ENCODE measurements at places on chromosomes 16 and 17.

- no peak for DNase-seq
Observed at GRCh38 chr16:51133688-51134087, 17.4 kb downstream of the SALL1 start.

DNA sequence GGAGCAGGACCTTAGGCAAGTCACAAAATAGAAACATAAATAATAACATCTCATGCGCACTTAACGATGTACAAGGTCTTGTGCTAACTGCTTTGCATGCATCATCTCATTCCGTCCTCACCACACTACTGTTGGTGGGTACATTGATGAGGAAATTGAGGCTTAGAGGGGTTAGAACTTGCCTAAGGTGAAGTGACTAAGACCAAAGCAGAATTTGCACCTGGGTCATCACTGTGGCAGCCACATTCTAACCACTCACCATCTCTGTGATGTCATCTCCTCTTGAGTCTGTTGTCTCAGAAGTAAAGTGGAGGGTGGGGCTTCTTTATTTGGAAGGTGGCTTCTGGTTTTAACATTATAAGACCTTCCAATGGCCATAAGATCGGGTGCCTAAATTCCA lies 20.4 kb upstream of the TRIM25 start:
- no peak for DNase-seq

DNA sequence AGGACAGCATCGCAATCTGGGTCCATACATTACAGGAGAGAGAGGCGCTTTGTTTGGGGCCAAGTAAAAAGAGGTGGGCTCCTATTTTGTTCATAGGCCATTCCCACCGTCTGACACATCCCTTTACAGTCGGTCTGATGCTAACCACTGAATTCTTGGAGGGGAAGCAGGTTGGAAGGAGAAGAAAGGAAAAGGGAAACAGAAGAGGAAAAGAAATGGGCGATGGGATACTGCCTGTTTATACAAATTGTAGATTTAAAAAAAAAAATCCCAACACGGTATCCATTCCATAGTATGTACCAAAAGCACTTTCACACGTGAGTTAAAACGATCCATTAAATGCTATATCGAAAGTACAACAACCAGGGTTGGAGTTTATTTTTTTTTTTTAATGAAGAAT lies 4.0 kb upstream of the ZFHX3 start:
- no peak for DNase-seq

DNA sequence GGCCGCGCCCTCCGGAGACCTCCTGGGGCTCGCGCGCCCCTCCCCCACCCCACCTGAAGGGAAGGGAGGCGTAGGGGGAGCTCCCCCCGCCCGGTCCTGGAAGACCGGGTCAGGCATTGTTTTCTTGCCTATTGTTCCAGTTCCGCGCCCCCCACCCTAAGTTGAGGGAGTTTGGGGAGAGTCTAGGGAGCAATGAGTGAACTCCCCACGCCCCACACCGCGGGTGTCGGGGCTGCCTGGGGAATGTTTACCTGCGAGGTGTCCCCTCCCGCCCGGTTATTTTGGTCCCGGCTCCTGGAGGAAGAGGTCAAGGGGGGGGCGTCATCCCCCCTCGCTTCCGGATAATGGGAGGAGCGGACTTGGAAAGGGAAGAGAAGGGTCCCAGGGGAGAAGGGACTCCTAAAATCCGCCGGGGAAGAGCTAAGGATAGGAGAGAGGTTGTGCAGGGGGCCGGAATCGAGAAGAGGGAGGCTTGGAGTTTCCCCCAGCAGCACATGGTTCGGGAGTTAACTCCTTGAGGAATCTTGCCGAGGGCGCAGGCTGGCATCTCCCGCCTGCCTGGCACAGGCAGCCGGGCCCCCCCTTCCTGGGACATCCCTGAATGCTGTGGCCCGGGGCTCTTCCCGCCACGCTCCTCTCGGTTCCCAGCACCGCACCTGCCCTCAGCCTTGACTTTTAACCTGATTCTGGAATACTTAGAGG lies 881 bp downstream of the MLLT6 start:
- peak; percentile 41 for DNase-seq

DNA sequence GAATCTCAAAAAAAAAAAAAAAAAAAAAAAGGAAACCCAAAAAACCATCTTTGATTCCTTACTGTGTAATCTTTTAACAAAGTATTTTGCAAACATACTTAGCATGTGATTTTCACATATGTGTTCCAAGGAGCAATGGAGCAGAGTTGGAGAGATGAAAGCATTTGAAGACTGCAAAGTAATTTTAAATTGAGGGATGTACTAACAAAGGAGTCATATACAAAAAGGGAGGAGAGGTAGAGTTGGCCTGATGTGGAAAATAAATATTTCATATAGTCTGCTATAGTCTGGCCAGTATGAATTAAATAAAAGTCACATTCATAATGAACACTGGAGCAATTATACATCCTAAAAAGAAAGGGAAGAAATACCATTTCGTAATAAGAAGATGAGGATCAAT lies 265.8 kb upstream of the TBX2 start:
- DNase-seq = no peak

DNA sequence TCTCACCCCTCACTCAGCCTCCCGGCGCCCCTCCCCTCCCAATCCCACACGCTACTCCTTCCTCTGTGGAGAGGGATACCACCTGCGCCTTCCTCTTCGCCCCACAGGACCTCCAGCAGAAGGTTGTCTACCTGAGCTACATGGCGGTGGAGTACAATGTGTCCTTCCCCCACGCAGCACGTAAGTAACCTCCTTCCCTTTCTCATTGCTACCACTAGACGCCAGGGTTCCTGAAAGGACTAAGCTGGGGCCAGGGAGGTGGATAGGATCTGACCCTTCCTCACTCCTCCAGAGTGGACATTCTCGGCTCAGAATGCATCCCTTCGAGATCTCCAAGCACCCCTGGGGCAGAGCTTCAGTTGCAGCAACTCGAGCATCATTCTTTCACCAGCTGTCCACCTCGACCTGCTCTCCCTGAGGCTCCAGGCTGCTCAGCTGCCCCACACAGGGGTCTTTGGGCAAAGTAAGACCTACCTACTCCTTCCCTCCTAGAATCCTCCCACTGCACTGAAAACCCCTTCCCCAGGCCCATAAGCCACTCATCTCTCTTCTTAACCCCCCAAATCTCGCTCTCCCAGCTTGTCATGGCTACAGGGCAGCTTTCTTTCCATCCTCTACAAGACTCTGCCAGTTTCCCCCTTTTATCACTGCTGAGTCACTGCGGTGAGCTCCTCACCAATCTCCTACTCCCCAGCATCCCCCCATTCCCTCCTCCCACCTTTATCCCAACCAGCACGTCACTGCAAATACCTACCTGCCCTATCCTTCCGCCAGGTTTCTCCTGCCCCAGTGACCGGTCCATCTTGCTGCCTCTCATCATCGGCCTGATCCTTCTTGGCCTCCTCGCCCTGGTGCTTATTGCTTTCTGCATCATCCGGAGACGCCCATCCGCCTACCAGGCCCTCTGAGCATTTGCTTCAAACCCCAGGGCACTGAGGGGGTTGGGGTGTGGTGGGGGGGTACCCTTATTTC lies 1.5 kb downstream of the CD68 start:
- no peak for DNase-seq

- DNase-seq = no peak
Observed at GRCh38 chr16:66306366-66307150, 59.9 kb upstream of the CDH5 start.

DNA sequence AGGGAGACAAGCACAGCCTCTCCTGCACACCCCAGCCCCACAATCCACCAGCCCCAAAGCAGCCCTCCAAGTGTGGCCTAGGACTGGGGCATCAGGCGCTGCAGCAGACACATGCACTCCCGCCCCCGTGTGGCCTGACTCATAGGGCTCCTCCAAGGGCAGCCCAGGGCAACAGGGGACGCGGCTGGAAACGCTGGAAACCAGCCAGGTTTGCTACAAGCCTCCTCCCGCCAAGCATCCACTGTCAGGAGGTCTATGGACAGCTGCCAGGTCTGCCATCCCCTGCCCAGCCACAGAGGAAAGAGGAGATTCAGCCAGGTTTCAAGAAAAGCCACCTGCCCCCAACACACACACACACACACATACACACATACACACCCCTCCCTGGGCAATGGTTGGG lies 25.8 kb downstream of the SRCIN1 start:
- DNase-seq = no peak

DNA sequence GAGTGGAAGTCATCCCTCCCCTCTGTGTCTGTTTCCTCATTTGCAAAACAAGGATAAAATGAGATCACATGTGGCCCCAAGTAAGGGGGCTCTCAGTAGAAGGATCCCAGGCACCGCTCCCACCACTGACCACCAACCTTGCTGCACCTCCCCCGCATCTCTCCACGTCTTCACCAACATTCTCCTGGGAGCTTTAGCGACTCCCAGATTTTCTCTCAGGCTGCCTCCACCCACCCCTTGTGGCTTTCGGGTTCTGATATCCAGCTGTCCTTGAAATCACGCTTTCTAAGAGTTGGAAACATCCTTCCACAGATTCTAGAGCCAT lies 16.4 kb upstream of the NTN1 start:
- no peak for DNase-seq

DNA sequence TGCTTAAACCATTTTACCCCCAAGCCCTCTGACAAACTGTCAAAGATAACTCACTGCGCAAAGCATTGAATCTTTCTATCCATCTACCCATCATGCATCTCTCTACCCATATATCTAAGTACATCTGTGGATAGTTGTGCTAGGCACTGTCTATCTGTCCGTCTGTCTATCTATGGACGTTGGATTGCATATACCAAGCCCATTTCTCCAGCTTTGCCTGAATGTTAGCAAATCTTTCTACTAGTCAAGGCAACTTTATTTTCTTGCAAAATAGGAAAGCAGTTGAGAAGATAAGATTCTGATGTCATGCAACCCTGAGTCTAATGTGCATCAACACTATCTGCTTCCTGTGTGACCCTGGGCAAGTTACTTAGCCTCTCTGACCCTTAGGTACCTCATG lies 117.2 kb downstream of the XYLT1 start:
- no peak for DNase-seq

- DNase-seq = no peak
Observed at GRCh38 chr17:4001048-4001590, 36.9 kb upstream of the ATP2A3 start.

DNA sequence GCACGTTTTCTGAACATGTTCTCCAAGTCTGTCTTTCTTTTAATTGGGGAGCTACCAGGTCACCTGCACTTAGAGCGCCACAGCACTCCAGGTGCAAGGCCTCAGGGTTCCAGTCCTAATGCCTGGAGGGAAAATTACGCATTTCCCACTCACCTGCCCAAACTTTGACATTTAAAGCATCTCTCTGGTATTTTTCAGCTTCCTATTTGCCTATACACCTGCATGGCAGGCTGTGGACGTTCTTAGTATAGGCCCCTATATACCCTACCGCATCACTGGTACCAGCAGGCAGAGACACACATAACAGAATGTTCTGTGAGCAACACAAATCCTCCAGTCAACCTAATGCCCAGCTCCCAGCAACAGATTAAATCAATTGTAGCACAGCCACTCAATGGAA lies 213.3 kb downstream of the MRTFB start:
- no peak for DNase-seq

GRCh38 chr16:27492588-27492979 lies 57.1 kb downstream of the GTF3C1 start:
- no peak for DNase-seq

Data from T-helper 9 cell (primary cell).